ENCODE measurements at places on chromosomes 6 and 20.

- DNase-seq, result no peak
These were observed 78.4 kb upstream of the SLC22A23 start for GRCh38 chr6:3535033-3535775.

- DNase-seq, result peak; percentile 75
These were observed 35.2 kb upstream of the HLA-G start for GRCh38 chr6:29792123-29793035.

DNA sequence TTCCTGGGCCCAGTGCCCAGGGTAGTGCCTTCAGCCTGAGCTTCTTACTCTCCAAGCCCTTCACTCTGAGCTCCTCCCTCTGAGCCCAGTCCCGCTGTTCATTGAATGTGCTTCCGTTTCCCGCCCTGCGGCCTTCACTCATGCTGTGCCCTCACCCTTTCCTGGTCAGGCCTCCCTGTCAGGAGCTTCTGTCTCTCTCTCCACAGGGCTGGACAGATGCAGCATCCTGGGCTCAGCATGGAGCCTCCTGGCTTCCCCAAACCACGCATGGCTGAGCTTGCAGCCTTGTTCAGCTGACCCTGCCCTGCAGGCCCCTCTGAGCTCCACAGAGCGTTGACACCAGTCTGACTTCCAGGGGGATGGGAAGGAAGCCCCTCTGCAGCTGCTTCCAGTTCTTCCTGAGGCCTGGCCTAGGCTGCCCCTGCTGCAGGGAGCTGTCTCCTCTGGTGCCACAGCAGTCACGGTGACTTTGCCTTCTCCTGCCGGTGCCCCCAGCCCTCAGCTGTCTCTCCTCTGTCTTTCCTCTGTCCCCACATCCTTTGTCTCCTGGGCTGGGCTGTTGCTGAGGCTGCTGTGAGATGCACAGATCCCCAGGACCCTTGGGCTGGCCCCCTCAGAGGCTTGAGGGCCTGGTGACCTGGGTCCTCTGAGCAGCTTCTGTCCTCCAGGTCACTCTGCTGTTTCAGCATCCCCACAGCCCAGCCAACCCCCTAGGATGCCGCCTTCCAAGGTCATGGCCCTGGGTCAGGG lies 7.9 kb upstream of the MYT1 start:
- no peak for DNase-seq

DNA sequence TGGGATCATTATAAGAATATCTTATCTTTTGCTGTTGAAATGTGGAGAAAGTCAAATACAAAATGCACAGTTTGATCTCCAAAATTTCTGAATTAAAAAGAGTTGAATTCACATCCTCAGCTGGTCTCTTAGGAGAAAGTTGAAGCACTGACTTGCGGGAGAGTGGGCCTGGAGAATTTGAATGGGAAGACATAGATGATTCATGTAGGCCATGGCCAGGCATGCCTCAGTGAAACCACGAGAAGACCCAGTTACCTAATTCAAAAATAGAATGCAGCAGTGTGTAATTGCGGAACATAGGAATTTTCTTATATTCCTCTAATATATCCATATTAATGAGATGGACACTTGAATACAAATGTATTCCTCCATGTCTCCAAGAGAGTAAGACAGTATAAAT lies 53.0 kb upstream of the DTNBP1 start:
- no peak for DNase-seq

GRCh38 chr6:37135835-37136694 lies 33.9 kb upstream of the PIM1 start:
- no peak for DNase-seq

All from stimulated activated CD4-positive, alpha-beta T cell treated with anti-CD3 and anti-CD28 coated beads, Interleukin-2, amount 100 ng/mL, for 24 hours (primary cell).